CD14-positive monocyte (primary cell): ENCODE measurements at places on chromosomes 12 and 14. TPM values are rescaled to one million over a fixed set of nuclear protein-coding genes. Genes with fewer than 3 reads are reported as not detected.

The DHRS4L2 gene
- 18.7 and 22.1 TPM in 2 replicates for polyA plus RNA-seq

The STX2 gene
- 8.1 and 32.9 TPM in 2 replicates for polyA plus RNA-seq

The CCDC197 gene
- not detected for polyA plus RNA-seq

The RASSF8 gene
- polyA plus RNA-seq, result 0.08 TPM in 1 of 2 replicates, not detected in the other
